Pons (tissue), 1 donor: ENCODE measurements at places on chromosomes 3 and 15.

- no peak for DNase-seq
Measured at GRCh38 chr15:63992300-63992699, 54.0 kb downstream of the DAPK2 start.

GRCh38 chr15:91408476-91409076 lies 308.5 kb downstream of the SV2B start:
- no peak for DNase-seq

- no peak for DNase-seq
Measured at GRCh38 chr3:46334741-46335478, 19.0 kb upstream of the CCR2 start.

DNA sequence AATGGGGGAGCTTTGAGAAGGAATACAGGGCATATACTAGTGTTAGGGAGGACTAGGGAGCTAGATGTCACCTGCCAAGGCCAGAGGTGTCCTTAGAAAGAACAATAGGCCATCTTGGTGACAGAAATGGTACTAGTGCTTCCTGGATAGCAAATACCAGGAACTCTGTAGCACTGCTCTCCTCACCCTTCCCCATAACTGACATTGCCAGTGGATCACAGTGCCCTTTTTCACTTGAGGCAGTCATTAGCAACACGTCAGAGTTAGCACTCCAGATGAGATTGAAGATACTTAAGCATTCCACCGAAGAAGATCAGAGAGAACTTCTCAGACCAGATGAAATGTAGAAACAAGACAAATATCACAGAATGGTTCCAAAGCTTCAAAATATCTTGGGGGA lies 103.1 kb upstream of the PDZRN3 start:
- DNase-seq = no peak
